ENCODE measurements at places on chromosomes 3 and 15. TPM values are rescaled to one million over a fixed set of nuclear protein-coding genes. Genes with fewer than 3 reads are reported as not detected.

Gene MIX23
- total RNA-seq: 19.2 TPM

Gene NR1I2
- total RNA-seq: not detected

Gene ZNF80
- not detected for total RNA-seq

Gene DNAH1
- total RNA-seq: 16.5 TPM

DNA sequence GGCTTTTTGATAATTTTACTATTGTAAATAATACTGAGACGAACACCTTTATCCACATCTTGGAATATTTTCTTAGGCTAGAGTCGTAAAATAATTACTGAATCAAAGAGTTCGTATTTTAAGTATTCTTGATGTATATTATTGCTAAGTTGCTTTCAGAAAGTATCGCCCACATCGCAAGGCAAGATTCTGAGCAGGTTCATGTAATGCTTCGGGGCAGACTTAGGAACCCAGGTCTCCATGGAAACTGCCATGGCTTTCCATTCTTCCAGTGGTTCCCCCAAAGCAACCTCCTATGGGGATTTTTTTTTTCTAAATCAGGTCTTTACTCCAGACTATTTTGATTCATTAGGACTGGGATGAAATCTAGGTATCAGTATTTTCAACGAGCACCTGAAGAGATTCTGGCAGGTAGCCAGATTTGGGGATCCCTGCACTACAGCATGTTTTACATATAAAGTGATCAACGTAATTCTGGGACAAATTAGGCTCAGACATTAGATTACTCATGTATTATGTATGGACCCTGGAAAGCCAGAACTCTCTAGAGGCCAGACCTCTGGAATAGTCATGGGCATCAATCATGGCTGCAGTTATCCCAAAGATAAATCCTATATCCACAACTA lies 86.5 kb downstream of the B3GNT5 start:
- no peak for DNase-seq

DNA sequence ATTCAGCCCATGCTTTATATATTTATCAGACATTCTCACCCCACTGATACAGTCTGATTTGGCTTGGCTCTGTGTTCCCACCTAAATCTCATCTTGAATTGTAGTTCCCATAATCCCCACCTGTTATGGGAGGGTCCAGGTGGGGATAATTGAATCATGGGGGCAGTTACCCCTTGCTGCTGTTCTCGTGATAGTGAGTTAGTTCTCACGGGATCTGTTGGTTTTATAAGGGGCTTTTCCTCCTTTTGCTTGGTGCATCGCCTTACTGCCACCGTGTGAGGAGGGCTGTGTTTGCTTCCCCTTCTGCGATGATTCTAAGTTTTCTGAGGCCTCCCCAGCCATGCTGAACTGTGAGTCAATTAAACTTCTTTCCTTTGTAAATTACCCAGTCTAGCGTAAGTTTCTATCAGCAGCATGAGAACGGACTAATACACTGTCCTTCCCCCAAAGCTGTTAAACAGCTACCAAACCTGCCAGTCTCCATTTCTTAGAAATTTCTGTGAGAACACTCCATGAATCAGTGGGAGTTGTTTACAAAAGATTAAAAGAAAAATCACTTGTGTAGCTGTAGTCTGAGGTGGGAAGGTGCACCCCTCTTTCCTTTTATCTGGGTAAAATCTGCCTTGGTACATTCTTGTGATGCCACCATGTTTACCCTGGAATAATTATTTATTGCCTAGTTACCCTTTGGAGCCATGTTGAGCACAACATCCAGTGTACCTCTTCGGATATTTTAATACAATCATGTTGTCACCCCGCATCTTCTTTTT lies 160.5 kb downstream of the THSD4 start:
- DNase-seq: no peak

DNA sequence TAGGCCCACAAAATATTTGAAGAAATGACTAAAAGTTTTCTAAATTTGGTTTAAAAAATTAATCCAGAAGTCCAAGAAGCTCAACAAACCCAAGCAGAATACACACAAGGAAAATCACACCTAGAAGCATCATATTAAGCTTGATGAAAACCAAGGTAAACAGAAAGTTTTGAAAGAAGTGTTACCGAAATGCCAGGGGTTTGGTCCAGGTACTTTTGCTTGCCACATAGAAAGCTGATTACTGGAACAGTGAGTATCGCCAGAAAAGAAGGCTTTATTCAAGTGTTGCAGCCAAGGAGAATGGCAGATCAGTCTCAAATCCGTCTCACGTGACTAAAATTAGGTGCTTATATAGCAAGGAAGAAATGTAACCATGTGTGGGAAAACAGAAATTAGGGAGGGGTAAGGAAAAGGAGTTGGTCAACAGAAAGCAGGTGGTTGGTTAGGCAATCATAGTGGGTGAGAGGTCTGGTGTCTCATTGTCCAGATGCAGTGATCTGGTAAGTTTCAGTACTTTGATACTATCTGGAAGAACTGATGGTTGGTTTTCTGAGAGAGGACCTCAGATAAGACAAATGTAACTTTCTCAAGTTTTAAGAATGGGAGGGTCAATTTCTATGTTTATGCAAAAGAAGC lies 96.9 kb upstream of the MYRIP start:
- DNase-seq: no peak

DNA sequence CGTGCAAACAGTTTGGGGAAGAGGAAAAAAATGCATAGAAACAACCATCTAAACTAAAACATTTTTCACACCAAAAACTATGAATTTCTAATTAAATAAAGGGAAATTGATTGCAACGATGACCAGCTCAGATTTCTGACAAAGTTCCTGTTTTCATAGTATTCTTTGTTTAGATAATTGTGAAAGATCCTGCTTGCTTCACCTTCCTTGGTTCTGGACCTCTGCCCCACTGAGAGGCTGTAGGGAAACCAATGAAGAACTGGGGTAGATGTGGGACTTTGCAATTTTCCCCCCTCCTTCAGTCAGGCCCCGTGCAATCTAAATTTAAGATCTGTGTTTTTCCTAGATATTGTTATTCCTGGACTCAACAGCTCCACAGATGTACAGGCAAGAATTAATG lies 13.8 kb upstream of the TEX264 start:
- no peak for DNase-seq

GRCh38 chr15:89671687-89672086 lies 7.5 kb downstream of the PLIN1 start:
- DNase-seq: no peak

GRCh38 chr3:167899093-167899492 lies 163.6 kb downstream of the SERPINI1 start:
- no peak for DNase-seq

DNA sequence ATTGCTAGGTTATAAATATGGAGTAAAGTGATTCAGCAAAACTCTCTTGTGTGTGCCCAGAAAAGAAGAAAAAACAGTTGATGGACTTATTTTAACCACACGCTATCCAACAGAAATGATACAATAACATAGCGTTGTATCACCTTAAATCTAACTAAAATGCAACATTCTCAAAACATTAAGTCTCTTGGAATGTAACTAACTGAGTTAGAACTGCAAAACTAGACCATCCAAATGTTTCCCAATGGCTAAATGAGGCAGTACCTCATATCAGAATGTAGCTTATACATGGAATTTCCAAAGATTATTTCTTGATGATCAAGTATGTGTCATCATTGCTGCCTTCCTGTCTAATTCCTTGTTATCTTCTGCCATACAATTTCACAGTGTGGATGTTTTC lies 187.9 kb downstream of the CNTN3 start:
- no peak for DNase-seq

GRCh38 chr15:41578736-41579383 lies 19.8 kb downstream of the TYRO3 start:
- DNase-seq: no peak

DNA sequence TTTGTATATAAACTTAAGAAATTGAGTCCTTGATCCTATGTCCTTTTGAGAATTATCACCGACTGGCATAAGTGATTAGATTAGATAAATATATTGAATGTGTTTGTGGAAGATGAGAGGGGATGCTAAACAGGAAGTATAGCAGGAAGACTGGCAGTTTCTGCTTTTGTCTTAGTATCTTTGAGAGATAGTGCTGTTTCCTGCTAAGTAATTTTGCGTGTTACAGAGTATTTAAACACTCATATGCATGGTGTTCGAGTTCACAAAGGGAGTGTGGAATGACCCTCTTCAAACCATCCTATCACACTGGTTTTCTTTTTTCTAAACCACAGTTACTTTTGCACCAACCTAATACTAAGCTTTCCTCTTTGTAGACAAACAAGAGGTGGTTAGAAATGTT lies 106.0 kb downstream of the KLHL25 start:
- no peak for DNase-seq
